ENCODE measurements at places on chromosomes 2 and 18.
A peak's percentile ranks its signal among the peaks of the same experiment; 100 is the strongest.

GRCh38 chr2:68715353-68716041 is 19.1 kb upstream of the ARHGAP25 start:
- DNase-seq, result peak; percentile 36

DNA sequence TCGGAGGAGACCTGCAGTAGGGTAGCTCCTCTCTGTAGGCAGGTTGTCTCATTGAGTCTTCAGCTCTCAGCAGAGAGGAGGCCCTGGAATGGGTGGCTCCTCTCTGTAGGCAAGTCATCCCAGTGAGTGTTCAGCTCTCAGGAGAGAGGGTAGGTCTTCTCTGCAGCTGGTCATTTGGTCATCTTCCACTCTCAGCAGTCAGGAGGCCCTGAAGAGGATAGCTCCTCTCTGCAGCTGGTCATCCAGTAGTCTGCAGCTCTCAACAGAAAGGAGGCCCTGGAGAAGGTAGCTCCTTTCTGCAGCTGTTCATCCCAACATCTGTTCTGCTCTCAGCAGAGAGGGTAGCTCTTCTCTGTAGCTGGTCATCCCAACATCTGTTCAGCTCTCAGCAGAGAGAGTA is 26.0 kb upstream of the RUFY4 start:
- DNase-seq, result no peak

- DNase-seq, result no peak
Measured at GRCh38 chr18:70290482-70291294, 1.8 kb downstream of the SOCS6 start.

DNA sequence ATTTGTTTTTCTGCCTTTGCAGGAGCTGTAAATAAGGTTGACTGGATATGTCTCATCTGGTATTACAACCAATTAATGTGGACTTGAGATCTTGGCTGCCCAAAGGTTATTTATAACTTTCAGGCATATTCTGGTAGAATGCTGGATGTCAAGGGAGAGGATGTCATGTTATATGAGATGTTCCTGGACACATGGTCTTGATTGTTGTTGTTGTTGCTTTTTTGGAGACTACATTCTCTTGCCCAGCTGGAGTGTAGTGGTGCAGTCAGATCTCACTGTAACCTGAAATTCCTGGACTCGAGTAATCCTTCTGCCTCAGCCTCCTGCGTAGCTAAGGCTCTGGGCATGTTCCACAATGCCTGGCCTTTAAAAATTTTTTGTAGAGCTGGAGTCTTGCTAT is 83.3 kb downstream of the LCLAT1 start:
- DNase-seq, result no peak

- no peak for DNase-seq
Measured at GRCh38 chr2:111923276-111923804, 24.9 kb downstream of the MERTK start.

DNA sequence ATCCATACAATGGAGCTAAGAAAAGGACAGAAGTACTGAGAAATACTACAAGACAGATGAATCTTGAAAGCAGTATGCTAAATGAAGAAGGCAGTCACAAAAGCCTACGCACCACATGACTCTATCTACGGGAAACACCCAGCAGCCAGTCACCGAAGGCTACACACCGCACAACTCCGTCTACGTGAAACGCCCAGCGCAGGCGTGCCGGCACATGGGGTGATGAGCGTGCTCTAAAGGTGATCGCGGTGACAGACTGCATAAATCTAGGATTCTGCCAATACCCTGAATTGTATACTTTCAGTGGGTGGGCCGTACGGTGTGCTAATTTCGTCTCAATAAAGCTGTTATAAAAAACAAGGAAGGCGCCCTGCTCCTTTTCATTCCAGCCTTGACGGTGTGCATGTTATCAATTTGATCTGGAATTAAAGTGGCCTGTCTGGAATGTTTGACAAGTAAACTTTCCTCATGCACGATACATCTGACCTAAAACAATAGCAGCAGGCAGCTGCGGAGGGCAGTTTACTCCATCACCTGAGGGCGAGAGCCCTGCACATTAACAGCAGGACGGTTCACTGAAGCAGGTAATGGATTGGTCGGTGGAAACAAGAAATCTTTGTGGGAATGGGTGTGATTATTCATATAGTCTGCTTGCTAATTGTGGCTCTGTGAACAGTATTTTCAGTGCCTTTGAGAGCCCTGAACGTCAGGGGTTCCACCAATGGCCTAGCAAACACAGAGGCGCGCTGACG is 86.2 kb upstream of the SALL3 start:
- no peak for DNase-seq
